ENCODE measurements at places on chromosomes 1 and 21.

GRCh38 chr1:151327903-151328674 lies 873 bp upstream of the PI4KB start:
- DNase-seq: no peak

- no peak for DNase-seq
Observed at GRCh38 chr1:173570370-173571007, 32.4 kb downstream of the SLC9C2 start.

GRCh38 chr1:3249631-3250501 lies 180.9 kb downstream of the PRDM16 start:
- DNase-seq: no peak

DNA sequence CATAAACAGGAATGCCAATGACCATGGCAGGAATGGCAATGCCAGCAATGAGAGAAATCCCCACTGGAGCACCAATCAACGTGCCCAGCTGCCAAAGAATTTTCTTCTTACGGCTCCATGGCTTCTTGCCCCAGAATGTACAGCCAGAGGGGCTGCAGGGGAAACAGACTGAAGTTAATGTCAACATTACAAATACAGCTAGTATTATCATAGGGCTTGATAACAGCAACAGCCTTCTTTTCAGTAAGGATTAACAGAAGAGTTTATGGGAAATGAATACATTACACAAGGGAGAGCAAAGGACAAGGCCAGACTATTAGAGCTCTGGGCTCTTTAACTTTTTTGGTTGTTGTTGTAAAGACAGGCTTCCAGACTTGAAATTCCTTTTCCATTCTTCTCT lies 18.2 kb downstream of the RNF19B start:
- no peak for DNase-seq

DNA sequence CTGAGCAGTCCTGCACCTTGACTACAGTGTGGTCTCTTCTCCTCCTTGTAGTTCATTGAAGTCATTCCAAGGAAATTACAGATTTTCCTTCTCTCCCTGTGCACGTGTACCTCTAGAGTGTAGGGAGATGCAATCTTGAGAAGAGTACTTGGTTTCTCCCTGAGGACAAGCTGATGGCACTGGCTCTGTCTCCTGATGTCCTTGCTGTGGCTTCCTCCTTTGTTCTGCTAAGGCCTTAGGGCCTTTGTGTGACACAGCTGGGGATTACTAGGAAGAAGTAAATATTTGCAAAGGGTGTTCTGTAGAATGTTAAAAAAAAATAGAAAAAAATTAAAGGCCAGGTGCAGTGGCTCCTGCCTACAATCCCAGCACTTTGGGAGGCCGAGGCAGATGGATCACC lies 66.2 kb upstream of the APOBEC4 start:
- DNase-seq: no peak

DNA sequence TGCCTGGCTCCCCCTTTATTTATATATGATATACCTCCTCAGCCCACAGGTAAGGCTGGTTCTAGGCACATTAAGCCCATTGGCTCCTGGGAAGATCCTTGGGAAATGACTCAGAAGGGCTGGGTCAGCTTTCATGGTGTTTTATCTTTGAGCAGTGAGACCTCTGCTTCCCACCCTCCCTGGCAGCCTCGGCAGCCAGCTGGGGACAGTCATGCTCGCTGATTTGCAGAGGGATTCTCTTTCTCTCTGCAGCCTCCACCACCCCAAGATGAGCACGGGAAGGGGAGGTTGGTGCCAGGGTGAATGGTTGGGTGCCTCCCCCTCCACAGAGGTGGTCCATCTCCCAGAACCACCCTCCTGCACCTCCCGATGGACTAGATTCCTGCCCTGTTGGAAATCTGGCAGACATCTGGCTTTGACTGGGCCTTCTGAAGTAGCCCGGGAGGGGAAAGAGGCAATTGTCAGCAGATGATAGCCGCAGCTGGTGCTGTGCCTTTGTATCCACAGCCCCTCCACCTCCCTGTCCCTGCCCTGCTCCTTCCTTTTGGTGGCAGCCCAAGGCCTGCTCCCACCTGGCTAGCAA lies 24.6 kb downstream of the IER5 start:
- no peak for DNase-seq

GRCh38 chr1:54403405-54403804 lies 2.8 kb downstream of the SSBP3 start:
- peak; percentile 27 for DNase-seq

DNA sequence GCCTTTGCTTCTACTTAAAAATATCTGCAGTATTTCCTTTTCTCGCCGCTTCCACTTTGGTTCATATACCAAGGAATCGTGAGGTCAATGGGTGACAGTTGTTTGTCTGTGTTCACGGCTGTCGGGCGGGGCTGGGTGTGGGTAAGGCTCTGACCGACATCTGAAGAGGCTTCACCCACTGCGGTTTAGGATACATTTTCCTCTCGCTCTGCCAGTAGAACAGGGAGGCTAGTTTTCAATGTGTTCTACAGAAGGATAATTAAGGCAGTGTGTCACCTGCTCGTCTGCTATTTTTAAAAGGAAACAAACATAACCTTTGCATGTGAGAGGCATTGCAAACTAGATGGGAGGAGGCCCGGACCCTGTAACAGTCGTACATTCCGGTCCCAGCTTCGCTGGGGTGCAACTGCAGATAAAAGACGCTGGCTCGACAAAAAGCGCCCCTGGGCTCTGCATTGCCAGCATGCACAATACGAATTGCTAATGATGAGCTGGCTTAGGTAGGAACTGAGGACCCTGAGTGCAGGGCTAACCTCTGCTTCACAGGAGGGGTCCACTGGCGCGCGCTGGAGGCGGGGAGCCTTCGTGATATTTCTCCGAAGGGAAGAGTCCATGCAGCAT lies 8.5 kb upstream of the ERG start:
- no peak for DNase-seq

DNA sequence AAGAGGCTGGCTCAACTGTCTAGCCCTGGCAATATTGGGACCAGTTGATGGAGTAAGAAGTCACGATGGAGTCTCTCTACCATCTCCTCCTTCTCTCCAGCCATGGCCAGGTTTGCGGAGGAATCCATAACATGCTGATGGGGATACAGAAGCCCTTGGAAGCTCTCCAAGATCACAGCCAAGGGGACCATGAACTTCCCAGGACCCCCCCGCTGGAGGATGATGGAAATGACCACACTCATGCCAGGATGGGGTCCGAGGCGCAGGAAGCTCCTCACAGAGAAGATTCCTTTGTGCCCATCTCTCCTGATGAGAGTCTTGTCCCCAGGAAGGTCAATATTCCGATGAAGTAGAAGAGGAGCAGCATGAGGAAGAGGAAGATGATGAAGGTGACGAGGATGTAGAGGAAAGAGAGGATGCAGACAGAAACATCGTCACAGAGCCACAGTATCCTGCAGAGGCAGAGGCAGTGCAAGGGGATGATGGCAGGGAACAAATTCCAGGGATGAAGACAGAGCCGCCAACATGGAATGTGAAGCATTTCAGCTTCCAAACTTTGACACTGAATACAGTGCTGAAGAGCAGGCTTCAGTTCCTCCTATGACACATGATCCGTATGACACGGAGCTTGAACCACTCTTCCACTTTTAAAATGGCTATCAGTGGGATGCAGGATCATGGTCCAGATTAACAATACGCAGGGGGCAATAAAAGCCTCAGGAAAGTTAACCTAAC lies 57.9 kb upstream of the EDN2 start:
- DNase-seq: no peak

GRCh38 chr1:155131856-155132255 lies 3.8 kb upstream of the SLC50A1 start:
- DNase-seq: no peak

DNA sequence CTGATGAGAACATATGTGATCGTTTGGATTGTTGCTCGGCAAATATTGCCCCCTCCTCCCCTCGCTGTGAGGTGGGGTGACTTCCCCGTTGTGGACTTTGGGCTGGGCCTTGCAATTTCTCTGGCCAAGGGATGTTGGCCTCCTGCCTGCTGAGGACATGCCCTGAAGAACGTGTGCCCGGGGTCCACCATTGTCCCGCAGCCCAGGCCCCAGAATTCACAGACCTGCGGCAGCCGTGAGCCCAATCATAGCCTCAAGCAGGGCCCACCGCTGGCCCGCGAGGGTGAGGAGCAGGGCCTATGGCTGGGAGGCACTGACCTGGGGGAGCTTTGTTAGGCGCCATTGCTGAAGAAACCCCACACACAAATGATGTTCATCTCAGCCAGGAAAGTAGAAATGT lies 58.3 kb upstream of the ACTRT2 start:
- DNase-seq: no peak

DNA sequence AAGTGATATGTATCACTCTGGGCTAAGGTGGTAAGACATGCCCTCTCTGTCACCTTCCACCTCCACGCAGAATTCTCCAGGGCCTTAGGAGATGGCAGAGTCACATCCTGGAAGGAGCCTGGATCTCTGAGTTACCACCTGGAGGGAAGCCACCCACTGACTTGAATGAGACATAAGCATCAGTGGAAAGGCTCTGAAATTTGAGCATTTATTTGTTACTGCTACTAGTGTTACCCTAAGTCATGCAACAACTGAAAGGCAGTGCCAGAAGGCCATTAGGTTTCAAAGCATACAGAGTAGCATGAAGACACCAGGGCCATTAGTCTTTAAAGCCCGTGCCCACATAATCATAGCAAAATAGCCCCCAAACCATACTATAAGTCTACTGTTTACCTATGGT lies 230.3 kb upstream of the IRF2BP2 start:
- no peak for DNase-seq

- no peak for DNase-seq
Observed at GRCh38 chr1:222643606-222643937, 25.7 kb downstream of the MIA3 start.

DNA sequence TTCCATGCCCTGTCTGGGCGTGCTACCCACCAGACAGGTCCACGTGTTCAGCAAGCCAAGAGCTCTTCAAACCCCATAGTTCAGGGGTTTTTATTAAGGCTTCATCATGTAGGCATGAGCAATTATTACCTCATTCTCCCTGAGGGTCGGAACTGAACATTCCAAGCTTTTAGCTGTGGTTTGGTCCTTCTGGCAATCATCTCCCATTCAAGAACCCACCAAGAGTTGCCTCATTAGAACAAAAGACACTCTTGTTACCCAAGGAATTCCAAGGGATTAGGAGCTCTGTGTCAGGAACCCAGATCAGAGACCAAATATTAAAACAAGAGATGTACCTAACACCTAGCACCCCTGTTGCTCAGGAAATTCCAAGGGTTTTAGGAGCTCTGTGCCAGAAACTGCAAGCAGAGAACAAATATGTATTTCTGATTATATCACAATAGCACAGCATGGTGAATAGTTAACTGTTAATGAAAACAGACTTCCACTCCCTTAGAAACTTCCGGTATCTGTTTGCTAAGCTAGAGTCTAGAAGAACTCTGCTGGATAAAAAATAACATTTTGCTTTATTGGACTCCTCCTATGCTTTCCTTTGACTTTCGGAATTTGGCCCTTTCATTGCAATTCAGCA lies 201.2 kb upstream of the L1TD1 start:
- DNase-seq: no peak

DNA sequence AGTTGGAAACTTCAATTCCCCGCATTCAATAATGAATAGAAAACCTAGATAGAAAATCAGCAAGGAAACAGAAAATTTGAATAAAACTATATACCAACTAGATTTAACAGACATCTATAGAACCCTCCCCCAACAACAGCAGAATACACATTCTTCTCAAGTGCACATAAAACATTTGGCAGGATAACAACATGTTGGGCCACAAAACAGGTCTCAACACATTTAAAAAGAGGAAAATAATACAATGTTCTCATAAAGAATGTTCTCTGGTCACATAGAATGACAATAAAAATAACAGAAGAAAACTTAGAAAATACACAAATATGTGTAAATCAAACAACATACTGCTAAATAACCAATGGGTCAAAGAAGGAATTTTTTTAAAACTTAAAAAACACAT lies 24.9 kb downstream of the ITGB3BP start:
- DNase-seq: no peak

GRCh38 chr1:6207921-6208320 lies 2.0 kb downstream of the RNF207 start:
- no peak for DNase-seq

- DNase-seq: peak; percentile 45
Observed at GRCh38 chr1:17661546-17662157, 93.5 kb upstream of the ACTL8 start.

GRCh38 chr1:17663646-17664045 lies 91.5 kb upstream of the ACTL8 start:
- DNase-seq: no peak

- DNase-seq: no peak
Observed at GRCh38 chr1:23506376-23507107, 22.6 kb upstream of the ASAP3 start.

- DNase-seq: no peak
Observed at GRCh38 chr1:9357958-9358357, 65.3 kb downstream of the SPSB1 start.

DNA sequence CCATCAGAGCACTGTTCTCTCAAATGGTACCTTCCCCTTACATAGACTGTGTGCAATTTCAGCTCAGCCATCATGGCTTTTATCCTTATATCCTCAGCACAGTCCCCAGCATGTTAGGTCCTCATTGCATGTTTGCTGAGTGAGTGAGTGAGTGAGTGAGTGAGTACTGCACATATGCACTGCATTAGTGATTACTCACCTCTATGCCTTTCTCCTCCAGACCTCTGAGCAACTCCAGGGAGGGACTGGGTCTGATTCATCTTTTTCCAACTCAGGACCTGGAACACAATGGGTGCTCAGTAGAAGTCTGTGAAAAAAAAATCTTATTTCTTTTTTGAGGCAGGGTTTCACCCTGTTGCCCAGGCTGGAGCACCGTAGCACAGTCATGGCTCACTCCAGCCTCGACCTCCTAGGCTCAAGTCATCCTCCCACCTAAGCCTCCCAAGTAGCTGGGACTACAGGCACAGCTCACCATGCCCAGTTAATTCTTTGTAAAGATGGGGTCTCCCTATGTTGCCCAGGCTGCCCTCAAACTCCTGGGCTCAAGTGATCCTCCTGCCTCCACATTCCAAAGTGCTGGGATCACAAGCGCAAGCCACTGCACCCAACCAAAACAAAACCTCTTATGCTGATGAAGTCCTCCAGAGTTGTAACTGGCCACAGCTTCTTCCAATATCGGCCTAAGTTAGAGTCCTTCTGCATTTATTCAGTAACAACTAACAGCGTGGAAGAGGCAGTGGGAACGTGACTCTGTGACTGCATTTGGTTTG lies 23.7 kb downstream of the RNU5D-1 start:
- no peak for DNase-seq

DNA sequence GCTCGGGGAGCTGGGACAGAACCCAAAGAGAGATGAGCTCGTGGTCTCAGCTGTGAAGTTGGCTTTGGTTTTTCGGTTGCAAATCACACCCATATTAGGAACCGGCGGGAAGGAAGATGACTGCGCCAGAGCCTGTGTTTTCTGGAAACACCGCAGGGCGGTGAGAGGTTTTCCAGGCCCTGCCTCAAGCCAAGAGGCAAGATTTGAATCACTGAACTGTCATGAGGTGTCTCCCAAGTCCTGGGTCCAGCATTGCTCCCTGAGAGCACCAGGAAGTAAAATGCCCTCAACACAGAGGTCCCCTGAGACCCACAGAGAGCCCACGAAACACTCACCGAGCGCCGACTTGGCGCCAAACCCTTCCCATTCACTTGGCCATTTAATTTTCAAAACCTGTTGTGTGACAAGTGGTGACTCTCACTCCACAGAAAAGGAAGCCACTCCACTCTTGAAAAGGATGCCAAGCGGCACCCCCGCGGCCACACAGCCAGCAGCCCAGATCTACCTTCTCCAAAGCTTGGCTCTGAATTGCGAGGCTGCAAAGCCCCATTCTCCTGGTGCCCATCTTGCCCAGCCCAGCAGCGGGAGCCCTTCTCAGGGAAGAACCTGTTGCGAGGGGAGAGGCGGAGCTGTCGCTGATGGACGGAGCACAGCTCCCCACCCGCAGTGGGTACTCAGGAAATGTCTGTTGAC lies 99.0 kb upstream of the RUNX3 start:
- no peak for DNase-seq
